Lung (tissue), 17 donors: ENCODE measurements at places on chromosomes 1 and 21. TPM values are rescaled to one million over a fixed set of nuclear protein-coding genes. Genes with fewer than 3 reads are reported as not detected.

The DCST1 gene
- polyA plus RNA-seq: 0.08 TPM

The METTL25B gene
- polyA plus RNA-seq: 28.3 TPM

The ZBTB8B gene
- 0.02 TPM for polyA plus RNA-seq

The FCRL1 gene
- 0.26 TPM for polyA plus RNA-seq

The GUCA2B gene
- polyA plus RNA-seq: not detected

The PLA2G2D gene
- 0.06 TPM for polyA plus RNA-seq

The TMEM125 gene
- 101 TPM for polyA plus RNA-seq

The PLXNA2 gene
- polyA plus RNA-seq: 27.6 TPM

The TATDN3 gene
- polyA plus RNA-seq: 11.2 TPM

The KLHDC8A gene
- 0.24 TPM for polyA plus RNA-seq

The PODN gene
- polyA plus RNA-seq: 16.4 TPM

The NTRK1 gene
- polyA plus RNA-seq: 0.24 TPM

The NPHP4 gene
- polyA plus RNA-seq: 6.0 TPM

The FCGR2B gene
- polyA plus RNA-seq: 9.0 TPM

The PIK3R3 gene
- 9.1 TPM for polyA plus RNA-seq

The PLPP3 gene
- 110 TPM for polyA plus RNA-seq

The TTC3 gene
- polyA plus RNA-seq: 19.0 TPM

The NBPF4 gene
- polyA plus RNA-seq: 0.01 TPM

The NHLH1 gene
- polyA plus RNA-seq: 0.21 TPM

The CTSE gene
- 67.9 TPM for polyA plus RNA-seq

The CHIA gene
- 2.6 TPM for polyA plus RNA-seq

The BMP8B gene
- 0.77 TPM for polyA plus RNA-seq

The EPHA8 gene
- not detected for polyA plus RNA-seq

The NASP gene
- 87.8 TPM for polyA plus RNA-seq

The TLCD4 gene
- polyA plus RNA-seq: 1.5 TPM

The TBX15 gene
- 0.20 TPM for polyA plus RNA-seq

The CFHR5 gene
- polyA plus RNA-seq: not detected

The RPS6KA1 gene
- polyA plus RNA-seq: 109 TPM

The EFNA1 gene
- polyA plus RNA-seq: 187 TPM

The PTPRU gene
- 22.9 TPM for polyA plus RNA-seq

The DAB1 gene
- 0.06 TPM for polyA plus RNA-seq

The IL12RB2 gene
- polyA plus RNA-seq: 0.02 TPM

The TAS1R1 gene
- polyA plus RNA-seq: 0.02 TPM

The LCE2C gene
- not detected for polyA plus RNA-seq

The PTPN22 gene
- polyA plus RNA-seq: 4.2 TPM

The CD48 gene
- 16.4 TPM for polyA plus RNA-seq

The LCE3D gene
- polyA plus RNA-seq: not detected

The CFH gene
- 26.8 TPM for polyA plus RNA-seq

The PHLDA3 gene
- polyA plus RNA-seq: 25.9 TPM

The RCOR3 gene
- polyA plus RNA-seq: 16.6 TPM

The OXCT2 gene
- 0.43 TPM for polyA plus RNA-seq

The PDPN gene
- polyA plus RNA-seq: 10.6 TPM

The APOBEC4 gene
- 1.4 TPM for polyA plus RNA-seq

The ACTL8 gene
- polyA plus RNA-seq: not detected

The RGS4 gene
- 1.7 TPM for polyA plus RNA-seq

The SPRR2F gene
- 0.73 TPM for polyA plus RNA-seq

The HSD3B2 gene
- not detected for polyA plus RNA-seq

The S100A7 gene
- polyA plus RNA-seq: 0.47 TPM

The PCSK9 gene
- 15.5 TPM for polyA plus RNA-seq
